ENCODE measurements at places on chromosomes 3 and 15. TPM values are rescaled to one million over a fixed set of nuclear protein-coding genes. Genes with fewer than 3 reads are reported as not detected.

DNA sequence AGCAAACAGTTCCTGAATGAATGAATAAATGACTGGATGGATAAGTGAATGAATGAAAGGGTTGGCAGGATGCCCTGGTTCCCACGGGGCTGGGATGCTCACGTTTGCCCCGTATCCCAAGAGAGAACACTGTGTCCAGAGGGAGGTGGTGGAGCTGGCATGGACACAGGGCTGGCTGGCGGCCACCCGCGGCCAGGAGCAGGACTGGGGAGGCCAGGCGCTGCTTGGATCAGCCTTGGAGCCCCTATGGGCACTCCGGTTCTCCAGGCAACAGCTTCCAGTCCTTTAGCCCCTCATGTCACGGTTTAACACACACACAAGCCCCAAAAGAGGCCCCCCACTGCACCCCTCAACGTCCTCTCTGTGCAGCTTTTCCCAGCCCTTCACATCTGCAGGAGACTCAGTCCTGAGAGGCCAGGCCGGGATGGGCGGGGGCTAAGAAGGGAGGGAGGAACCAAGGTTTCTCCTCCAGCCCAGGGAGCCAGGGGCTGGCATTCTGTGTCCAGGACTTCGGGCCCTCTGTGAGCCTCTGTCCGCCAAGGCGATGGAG is 86.0 kb upstream of the ALDH1L1 start:
- no peak for DNase-seq

GRCh38 chr15:36432161-36432560 is 147.3 kb upstream of the CDIN1 start:
- no peak for DNase-seq

DNA sequence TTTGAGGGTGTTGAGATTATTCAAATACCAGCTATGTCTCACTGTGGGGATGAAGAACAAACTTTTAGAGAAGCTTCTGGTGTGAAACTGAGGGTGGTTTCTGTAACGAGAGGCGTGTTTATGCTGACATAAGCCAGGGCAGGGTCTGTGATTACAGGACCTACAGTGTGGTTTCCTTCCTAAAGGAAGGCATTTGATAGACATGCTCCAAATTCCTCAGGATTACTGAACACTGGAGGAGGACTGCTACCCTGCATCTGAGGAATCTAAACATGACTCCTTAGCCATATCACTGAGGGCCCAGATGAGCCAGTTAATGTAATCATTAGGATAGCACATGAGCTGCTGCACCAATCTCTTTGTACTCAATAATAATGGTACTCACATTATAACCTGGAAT is 328.4 kb upstream of the UMPS start:
- no peak for DNase-seq

- no peak for DNase-seq
These were observed 10.2 kb downstream of the MITF start for GRCh38 chr3:69749461-69749860.

CDHR4 gene
- total RNA-seq: not detected

RPL22L1 gene
- 196 TPM for total RNA-seq

CLDN18 gene
- total RNA-seq: not detected

GPR62 gene
- total RNA-seq: not detected
